ENCODE measurements at places on chromosomes 13 and 19.

- no peak for DNase-seq
These were observed 27.6 kb downstream of the GPALPP1 start for GRCh38 chr13:45016792-45017425.

DNA sequence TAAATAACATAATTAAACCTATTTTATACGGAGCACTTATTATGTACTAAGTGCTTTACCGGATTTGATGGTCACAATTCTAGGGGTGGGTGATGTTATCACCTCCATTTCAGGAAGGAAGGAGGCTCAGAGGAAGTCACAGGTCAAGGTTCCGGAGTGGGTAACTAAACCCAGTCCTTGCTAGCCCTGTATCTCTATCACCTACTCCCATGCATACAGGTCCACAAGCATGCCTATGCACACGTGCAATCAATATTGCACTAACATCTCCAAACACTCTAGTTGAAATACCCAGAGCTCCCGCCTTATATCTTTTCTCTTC is 17.8 kb upstream of the FOSB start:
- DNase-seq: peak; percentile 76

GRCh38 chr13:99162567-99163361 is 37.9 kb upstream of the UBAC2 start:
- no peak for DNase-seq

DNA sequence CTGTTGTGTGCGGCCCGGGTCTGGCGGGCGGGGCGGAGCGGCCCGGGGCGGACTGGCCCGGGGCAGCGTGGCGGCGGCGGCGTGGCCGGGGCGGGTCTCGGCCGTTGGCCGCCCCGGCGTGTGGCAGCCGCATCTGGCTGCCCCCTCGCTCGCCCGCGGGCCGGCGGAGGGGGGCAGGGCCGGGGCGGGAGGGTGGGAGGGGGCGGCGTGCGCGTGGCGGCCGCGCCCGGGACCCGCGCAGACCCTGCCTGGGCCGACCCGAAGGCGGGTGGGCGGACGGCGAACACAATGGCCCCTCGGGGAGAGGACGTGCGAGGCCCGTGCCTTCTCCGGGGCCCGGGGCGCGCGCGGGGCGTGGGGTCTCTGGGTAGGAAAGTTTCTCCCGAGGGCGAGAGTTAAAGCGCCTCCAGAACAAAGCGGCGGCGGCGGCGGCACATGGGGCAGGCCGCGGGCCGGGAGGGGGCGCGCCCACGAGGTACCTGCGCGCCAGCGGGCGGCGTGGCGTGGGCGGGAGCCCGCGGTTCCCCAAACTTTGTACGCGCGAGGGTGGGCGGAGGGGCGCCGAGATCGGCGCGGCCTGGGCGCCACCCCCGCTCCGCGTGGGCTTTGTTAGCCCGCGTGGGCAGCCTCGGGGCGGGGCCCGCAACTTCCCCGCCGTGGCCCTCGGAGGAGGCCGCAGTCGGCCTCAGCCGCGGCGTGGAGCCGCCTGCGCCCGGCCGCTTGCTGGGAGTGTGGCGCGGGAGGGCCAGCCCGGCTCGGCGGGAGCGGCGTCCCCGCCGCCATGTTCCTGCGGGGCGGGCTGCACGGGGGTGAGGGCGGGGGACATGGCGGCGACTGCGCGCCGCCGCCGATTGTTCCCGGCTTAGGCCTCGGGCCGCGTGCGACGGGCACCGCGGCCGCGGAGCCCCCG is 764 bp downstream of the MIR17HG start:
- peak; percentile 55 for DNase-seq

DNA sequence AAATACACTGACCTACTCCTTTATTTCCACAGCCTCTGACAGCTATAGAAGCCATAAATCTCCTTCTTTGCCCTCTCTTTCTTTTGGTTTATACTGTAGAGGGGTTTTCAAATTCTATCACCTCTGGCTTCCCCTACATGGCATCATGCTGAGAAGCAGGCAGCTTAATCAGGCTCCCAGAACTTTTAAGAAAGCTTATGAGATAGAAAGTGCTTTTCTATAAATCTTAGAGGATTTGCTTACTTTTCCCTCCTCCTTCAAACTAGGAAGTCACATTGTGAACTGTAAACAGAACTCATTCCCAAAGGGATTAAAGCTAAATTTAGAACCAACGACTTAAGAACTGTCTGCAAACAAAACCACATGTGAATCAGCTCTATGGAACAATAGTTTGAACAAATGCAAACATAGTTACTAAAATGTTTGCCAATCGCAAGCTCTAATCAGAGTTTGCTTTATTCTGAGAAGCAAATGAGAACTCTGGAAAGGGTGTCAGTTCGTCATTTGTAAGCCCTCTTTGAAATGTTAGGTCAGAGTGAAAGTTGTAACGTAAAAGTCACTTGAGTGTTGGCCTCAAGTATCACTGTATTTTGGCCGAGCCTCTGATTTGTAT is 344.1 kb downstream of the RFC3 start:
- DNase-seq: no peak

GRCh38 chr13:46796129-46796514 is 839 bp downstream of the ESD start:
- DNase-seq: no peak

DNA sequence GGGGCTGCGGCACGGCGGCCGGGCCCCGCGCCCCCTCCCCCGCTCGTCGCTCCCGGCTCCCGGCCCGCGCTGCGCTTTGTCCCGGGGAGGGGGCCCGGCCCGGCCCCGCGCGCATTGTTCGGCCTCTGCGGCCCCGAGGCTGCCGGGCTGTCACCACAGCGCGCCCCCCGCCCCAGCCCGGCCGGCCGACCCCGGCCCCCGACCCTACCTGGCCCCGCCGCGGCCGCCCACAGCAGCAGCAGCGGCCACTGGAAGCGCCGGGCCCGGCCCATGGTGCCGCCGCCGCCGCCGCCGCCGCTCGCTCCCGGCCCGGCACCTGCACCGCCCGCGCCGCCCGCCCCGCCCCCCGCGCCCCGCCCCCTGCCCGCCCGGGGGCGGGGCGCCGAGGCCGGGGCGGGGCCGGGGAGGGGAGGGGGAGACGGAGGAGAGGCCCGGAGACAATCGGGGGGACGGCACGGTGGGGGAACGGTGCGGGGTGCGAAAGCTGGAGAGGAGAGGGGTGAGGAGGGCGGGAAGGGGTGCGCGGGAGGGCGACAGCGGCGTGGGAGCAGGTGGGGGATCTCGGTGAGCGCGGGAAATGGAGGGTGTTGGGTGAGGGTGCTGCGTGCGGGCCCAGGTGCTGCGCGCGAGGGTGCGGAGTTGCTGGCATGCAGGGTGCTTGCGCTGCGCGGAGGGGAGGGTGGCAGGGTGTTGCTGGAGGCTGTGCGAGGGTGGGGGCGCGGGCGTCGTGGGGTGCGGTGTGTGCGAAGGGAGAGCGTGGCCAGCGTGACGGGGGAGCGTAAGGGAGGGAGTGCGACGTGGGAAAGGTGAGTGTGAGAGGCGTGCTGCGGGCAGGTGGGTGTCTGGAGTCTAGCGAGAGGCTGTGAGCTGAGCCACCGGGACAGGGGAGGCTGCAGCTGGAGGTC is at the start of gene CADM4:
Gene CADM4 (minus strand): TSS at position 332 of the 905 bp plus-strand sequence. CDS start 60 bp downstream, at position 272.
- DNase-seq: peak; percentile 35

DNA sequence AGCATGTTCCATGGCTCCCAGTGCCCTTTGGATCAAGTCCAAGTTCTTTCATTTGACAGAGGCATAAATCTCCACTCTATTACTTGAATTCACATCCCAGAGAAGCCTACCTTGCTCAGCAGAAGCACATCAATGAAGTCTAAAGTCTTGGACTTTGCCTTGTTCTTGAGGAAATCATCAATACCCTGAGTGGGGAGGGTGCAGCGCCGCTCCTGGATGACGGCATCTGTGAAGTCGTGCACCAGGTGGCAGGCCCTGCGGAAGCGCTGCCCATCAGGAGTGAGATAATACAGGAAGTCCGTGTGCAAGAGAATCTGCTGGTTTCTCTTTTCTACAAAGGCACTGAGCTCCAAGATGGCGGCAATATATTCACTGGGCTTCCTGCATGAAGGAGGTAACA is 10.6 kb downstream of the CYP4F11 start:
- no peak for DNase-seq

- DNase-seq: no peak
These were observed 1014.9 kb upstream of the ATXN8OS start for GRCh38 chr13:69092615-69093322.

- DNase-seq: no peak
These were observed 14.5 kb upstream of the TNFAIP8L1 start for GRCh38 chr19:4624733-4625362.

- no peak for DNase-seq
These were observed 141.6 kb downstream of the RXFP2 start for GRCh38 chr13:31880851-31881494.

- DNase-seq: no peak
These were observed 7.1 kb downstream of the KLF16 start for GRCh38 chr19:1856345-1856697.
